ENCODE measurements at places on chromosomes 13 and 19. TPM values are rescaled to one million over a fixed set of nuclear protein-coding genes. Genes with fewer than 3 reads are reported as not detected.
A peak's percentile ranks its signal among the peaks of the same experiment; 100 is the strongest.

DNA sequence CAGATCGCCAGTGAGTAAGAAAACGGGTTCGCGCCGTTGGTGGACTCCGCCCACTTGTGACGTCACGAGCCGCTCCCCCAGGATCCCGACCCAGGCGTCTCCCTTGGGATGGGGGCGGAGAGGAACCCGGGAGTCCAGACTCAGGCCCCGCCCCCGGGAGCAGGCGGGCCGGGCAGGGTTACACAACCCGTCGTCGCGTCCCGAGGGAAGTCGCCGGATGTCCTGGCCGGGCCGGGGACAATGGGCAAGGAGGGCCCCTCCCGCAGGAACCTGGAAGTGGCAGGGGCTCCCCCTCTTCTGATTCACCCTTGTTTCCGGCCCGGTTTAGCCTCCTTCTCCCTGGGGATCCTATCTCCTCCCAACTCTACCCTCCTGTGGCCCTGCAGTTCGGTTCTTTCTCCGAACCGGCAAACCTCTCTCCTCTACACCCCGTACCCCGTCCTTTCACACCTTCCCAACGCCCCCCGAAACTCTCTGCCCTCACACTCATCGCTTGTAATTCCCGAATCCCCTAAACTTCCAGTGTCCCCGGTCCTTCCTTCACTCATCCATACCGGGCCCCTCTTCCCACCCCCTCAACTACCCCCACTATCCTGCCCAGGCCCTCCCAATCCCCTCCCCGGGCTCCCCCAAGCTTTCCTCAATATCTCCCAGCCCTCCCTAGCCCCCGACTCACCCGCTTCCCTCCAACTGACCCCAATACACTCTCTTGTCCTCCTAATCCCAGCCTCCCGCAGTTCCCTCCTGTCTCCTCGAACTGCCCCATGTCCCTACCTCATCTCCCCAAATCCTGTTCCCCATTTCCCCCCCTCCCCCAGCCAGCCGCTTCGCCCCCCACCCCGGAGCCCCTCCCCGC is 20.0 kb upstream of the ERCC1 start:
- H3K4me3 ChIP-seq, result peak overlapping the region; percentile 30
- peaks cover 18% of the 10 kb centered on the region for H3K4me1 ChIP-seq
- peak; percentile 98 for DNase-seq
- no peaks in the 10 kb centered on the region for H3K27me3 ChIP-seq
- no peaks in the 10 kb centered on the region for H3K36me3 ChIP-seq
- H3K27ac ChIP-seq, result peak overlapping the region; percentile 92

DNA sequence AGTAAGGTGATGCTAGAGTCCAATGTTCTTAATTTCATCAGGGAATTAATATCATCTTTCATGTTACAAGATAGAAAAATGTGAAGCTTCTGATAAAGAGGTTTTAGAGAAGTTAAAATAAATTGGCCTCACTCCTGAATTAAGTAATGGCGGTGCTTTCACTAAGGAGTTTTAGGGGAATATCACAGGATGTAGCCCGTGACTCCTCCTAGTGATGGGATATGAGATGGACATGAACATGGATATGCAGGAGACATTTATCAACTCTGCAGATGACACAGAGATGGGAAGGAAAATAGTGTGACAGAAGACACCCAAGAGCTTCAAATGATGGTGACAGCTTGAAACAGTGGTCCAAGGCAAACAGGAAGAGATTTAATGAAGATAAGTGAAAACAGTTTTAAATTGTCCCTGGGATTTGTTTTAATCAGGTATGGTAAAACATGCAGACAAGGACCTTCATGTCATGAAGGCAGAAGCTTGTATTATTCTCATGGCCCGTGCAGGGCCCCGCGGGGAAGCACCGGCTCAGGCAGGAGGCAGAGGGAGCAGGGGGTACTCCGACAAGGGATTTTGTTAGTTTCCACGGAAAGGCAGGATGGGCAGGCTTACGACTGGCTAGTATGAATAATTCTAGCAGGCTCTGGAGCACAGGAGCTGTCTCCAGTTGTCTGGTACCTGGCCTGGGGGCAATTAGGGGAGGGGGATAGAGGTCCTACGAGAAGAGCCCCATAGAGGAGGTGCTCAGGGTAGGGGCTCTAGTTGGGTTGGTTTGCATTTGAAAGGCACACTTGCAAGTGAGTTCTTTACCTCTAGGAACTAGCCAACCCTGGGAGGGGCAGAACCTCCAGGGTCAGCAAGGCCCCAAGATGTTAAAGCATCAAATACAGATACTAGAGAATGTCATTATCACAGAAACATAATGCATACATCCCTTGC is 38.7 kb upstream of the FARP1 start:
- no peaks in the 10 kb centered on the region for H3K36me3 ChIP-seq
- DNase-seq, result no peak
- H3K4me1 ChIP-seq, result no peaks in the 10 kb centered on the region
- no peak overlapping the region for H3K4me3 ChIP-seq

DNA sequence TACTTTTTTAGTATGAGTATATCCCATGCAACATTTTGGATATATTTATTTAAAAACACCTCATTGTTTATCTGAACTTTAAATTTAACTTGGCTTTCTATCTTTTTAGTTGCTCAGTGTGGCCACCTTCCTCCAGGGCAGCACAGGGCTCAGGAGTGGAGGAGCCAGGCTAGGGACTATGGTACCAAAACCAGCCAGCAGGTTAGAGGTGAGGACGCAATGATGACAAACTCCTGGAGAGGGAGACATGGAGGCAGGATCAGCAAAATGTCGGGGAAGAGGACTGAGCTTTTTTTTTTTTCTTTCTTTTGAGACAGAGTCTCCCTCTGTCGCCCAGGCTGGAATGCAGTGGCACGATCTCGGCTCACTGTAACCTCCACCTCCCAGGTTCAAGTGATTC is 29.6 kb upstream of the CALM3 start:
- no peaks in the 10 kb centered on the region for H3K4me1 ChIP-seq
- peak; percentile 24 for DNase-seq
- H3K4me3 ChIP-seq, result no peak overlapping the region
- H3K27ac ChIP-seq, result no peak overlapping the region
- H3K36me3 ChIP-seq, result no peaks in the 10 kb centered on the region
- no peaks in the 10 kb centered on the region for H3K27me3 ChIP-seq

IFNL1 gene
- not detected for total RNA-seq

PET100 gene
- total RNA-seq, result 29.4 TPM

C19orf38 gene
- 3.4 TPM for total RNA-seq

CKM gene
- 1.3 TPM for total RNA-seq

Data from hepatocyte (in vitro differentiated cells).